ENCODE measurements at places on chromosomes 2 and 18.

- DNase-seq = peak; percentile 38
These were observed 52.6 kb downstream of the GNAL start for GRCh38 chr18:11741505-11742145.

DNA sequence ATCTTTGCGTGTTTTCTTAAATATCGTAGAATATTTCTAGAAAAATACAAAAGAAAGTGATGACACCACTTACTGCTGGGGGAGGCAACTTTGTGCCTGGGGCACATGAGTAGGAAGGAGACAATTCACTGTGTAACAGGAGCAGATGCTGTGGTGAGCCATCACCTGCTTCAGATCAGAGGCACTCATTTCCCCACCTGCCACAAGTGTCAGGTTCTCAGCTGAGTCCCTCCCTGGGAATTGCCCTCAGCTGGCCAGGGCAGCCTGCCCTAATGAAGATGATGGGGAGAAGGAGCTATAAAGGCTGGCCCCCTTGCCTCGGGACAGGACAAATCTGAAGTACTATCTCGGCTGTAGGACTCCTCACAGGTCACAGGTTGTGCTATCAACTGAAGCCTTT is 322.8 kb downstream of the STK39 start:
- no peak for DNase-seq

GRCh38 chr18:55488473-55488872 is 99.5 kb downstream of the TCF4 start:
- no peak for DNase-seq

GRCh38 chr2:143786026-143786765 is 657.0 kb downstream of the ARHGAP15 start:
- no peak for DNase-seq

- DNase-seq = no peak
These were observed 16.6 kb downstream of the THUMPD2 start for GRCh38 chr2:39762448-39762847.

DNA sequence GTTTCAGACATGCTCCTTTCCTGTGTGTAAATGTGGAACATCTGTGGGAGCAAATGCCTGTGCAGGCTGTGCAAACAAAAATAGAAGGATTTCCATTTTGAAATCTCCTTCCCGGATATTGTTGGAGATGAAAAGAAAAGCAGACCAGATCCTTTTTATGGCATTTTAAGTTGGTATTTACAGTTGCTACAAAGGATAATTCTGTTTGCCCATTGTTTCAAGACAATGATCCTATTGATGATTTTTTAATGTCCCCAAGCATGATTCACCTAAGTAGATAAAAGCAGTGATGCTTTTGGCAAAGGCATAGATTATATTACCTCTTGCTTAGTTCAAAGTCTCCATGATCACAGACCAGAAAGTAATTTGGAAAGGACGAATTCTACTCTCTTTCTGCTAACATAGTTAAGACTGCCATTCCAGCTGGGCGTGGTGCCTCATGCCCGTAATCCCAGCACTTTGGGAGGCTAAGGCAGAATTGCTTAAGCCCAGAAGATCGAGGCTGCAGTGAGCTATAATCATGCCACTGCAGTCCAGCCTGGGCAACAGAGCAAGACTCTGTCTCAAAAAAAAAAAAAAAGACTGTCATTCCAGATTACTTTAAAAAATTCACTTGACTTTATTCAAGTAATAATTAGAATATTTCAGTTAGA is 209.6 kb upstream of the SLC39A10 start:
- no peak for DNase-seq

DNA sequence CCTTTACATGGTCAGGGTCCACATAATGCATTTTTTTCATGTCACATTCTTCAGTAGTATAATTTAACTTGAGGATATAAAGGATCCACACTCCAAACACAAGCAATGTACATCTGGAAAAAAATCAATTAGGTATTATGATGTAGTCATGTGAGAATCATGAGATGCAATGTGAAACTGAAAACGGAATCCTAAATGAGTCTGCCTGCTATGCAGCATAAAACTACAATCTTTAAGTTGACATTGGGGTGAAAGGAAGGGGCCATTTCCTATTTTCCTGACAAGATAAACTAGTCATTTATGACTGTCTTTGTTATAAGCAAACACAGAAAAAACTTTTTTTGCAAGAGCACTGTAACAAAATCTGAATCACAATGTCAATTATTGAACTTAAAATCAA is 27.6 kb downstream of the ST3GAL5 start:
- no peak for DNase-seq

DNA sequence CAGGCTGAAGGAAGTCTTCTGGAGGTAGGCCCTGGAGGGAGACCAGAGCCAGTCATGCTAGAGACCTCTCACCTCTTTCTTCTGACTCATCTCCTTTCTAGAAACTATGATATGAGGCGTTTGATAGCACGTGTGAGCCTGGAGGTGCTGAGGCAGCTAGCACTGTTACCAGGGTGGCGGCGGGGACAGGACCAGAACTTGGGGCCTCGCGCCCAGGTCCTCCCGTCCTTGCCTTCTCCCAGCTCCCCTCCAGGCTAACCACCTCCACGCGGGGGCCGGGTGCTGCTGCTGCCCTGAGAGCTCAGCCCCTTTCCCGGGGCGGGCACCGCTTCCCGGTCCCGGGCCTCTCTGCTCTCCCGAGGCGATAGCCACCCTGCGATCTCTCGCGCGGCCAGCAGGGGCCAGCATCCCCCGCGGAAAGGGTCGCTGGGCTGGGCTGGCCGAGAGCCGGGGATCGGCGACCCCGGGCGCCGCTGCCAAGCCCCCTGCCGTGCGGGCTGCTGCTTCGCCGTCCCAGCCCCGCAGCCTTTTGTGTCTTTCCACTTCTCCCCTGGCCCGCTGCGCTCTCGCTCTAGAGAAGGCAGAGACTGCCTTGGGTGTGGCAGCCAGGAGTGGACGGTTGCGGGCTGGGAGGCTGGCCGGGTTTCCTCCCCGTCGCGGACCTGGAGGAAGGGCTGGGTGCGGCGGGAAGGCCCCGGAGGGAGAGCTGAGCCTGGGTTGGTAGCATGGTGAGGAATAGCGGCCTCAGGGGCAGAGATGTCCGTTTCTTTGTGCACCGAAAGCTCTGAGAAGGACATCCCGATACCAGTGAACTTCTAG is 49.1 kb downstream of the TMEM17 start:
- peak; percentile 72 for DNase-seq

- DNase-seq = no peak
These were observed 60.9 kb downstream of the ICOS start for GRCh38 chr2:203997481-203997880.

All from erythroblast (primary cell).